CD4-positive, alpha-beta T cell treated with Interleukin-6 for 4 hours (primary cell): ENCODE measurements at places on chromosomes 6 and 20.

DNA sequence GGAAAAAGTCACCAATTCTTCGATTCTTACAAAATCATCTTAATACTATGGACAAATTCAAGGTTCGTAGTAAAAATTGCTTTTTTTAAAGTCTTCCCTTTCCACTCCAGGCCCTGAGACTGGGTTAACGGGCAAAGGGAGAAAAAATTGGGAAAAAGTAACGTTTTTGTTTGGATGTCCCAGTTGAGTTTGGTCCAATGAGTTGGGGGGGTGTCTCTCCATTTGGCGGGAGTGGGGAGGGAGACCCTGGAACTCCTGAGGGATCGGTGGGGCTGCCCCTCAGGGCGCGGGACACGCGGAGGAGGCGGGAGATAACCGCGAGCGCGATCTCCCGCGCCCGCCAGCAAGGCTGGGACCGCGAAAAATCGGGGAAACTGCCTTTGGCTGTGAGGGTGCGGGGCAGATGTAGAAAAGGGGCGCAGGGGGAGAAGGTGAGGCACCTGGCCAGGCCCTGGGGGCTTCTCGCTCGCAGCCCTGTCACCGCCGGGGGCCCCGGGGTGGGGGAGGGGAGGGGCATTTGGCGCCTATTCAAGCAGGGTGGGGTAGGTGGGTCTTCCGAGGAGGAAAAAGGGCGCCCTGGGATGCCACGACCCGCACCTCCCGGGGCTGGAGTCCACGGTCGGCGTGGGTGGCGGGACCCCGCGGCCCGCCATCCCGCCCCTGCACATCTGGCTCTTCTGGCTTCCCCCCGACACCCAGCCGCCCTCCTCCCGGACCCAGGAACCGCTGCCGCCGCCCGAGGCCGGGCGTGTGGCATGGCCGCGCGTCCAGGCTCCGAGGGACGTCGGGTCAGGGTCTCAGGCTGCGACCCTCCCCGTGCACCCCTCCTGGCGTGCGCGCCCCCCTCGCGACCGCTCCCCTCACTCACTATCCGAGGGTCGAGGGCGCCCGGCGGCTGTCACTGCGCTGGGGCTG lies 595 bp downstream of the FBXO5 start:
- DNase-seq = no peak

DNA sequence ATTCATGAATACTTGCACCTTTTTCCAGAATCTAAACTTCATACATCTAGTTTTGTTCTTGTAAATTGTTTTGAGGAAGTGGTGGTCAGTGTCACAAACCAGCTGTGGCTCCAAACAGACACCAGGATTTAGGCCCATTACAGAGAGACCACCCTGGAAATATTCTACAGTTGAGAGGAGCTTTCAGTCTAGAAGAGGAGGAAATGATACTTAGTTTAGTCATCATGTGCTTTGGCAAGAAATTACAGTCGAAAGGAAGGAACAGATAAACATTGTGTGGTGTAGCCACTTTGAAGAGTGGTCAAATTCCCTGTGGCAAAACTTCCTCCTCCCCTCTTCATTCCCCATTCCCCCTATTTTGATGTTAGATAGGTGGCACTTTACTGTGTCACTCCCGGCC lies 15.7 kb downstream of the DCBLD1 start:
- no peak for DNase-seq

DNA sequence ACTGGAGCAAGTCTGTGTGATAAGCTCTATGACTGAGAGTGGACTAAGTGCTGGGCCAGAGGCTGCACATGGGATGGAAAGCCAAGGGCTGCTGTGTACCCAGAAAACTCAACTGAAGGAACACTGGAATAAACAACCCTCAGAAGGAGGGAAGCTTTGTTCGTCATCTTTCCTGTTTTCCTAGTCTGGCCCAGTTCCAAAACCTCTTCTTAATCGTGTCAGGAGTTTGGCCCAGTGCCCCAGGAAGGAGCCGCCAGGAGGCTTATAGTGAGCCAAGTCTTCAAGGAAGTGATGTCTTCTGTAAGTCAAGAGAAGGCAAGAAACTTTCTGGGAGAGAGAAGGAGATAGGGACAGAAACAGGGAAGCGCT lies 23.3 kb upstream of the TOP1 start:
- no peak for DNase-seq

DNA sequence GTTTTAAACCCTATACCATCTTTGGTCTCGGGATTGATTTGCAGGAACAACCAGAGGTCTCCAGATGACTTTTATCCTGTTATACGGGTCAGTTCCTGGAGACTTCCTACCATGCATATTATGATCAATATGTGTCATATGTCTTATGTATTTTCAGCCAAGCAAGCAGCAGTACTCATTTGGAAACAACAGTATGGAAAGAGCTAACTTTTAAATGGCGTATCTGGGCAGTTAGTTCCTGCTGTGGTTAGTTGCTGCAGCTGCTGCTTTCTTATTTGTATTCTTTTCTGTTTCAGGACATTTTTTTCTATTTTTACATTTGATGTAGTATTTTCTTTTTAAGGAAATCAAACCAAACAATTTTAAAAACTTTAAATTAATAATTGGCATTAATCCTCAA lies 207.5 kb downstream of the MANEA start:
- no peak for DNase-seq

DNA sequence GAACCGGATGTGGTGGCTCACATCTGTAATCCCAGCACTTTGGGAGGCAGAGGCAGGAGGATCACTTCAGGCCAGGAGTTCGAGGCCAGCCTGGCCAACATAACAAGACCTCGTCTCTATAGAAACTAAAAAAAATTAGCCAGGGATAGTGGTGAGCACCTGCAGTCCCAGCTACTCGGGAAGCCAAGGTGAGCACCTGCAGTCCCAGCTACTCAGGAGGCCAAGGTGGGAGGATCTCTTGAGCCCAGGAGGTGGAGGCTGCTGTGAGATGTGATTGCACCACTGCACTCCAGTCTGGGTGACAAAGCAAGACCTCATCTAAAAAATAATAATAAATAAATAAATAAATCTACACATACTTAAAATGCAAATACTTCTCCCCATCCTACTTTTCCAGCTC lies 55.2 kb upstream of the TTPAL start:
- no peak for DNase-seq

DNA sequence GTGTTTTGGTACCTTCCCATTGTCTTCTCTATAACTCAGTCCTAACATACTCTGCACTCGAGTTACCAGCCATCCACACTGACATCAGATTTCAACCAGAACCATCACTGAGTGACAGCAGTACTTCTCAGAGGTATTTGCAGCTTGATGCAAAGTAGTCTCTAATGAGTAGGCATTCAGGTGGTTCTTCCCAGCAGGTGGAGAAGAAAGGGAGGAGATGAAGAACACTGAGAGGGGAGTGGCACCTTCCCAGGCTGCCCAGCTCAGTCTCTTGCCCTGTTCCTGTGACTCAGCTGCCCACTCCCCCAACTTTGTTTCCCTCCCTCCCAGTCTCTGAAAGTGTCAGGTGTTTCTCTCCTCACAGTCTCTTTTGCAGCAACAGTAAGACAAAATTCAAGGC lies 38.7 kb upstream of the SMIM28 start:
- DNase-seq = no peak

- no peak for DNase-seq
These were observed 244.1 kb upstream of the TBX18 start for GRCh38 chr6:85008296-85009009.

- no peak for DNase-seq
These were observed 2.1 kb upstream of the RPS12 start for GRCh38 chr6:132812255-132812732.

DNA sequence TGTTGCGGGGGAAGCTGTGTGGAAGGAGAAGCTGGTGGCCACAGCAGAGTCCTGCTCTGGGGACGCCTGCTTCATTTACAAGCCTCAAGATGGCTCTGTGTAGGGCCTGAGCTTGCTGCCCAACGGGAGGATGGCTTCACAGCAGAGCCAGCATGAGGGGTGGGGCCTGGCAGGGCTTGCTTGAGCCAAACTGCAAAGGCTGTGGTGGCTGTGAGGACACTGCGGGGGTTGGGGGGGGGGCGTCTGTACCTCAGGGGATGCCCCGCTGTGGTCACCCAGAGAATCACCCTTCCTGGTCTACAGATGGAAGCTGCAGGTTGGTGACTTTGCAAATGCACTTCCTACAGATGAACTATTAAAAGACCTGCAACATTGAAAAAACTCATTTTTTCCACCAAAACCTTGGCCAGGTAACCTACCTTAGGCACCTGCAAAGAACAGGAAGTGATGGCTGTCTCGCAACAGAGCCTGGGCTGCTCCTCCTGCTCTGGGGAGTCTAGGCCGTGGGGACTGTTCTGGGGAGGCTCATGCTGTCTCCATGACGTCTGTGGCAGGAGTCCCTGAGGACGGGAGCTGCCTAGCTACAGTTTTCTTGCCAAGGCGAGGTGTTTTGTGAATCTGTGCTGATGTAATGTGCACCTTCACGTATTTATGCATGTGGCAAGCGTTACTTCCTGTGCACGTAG lies 7.3 kb downstream of the NPBWR2 start:
- DNase-seq = no peak

GRCh38 chr20:13874394-13875157 lies 89.7 kb downstream of the NDUFAF5 start:
- DNase-seq = no peak

DNA sequence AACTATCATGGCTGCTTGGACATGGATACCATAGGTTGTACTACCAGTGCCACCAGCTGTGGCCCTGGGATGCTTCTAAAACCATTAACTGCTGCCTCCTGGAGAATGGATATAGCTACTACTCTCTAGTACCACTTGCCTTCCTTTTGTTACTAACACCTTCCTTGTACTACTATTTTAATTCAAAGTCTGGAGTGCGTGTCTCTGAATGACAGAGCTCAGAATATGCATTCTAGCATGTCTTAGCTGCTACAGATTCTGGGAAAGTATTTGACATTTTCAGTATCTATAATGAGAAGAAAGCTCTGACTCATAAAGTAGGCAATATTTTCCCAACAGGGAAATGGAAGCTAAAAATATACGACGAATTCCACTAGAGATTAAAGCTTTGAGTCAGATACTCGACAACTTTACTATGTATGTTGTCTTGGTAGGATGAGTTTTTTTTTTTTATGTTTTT lies 112.3 kb downstream of the PFDN4 start:
- DNase-seq = no peak

DNA sequence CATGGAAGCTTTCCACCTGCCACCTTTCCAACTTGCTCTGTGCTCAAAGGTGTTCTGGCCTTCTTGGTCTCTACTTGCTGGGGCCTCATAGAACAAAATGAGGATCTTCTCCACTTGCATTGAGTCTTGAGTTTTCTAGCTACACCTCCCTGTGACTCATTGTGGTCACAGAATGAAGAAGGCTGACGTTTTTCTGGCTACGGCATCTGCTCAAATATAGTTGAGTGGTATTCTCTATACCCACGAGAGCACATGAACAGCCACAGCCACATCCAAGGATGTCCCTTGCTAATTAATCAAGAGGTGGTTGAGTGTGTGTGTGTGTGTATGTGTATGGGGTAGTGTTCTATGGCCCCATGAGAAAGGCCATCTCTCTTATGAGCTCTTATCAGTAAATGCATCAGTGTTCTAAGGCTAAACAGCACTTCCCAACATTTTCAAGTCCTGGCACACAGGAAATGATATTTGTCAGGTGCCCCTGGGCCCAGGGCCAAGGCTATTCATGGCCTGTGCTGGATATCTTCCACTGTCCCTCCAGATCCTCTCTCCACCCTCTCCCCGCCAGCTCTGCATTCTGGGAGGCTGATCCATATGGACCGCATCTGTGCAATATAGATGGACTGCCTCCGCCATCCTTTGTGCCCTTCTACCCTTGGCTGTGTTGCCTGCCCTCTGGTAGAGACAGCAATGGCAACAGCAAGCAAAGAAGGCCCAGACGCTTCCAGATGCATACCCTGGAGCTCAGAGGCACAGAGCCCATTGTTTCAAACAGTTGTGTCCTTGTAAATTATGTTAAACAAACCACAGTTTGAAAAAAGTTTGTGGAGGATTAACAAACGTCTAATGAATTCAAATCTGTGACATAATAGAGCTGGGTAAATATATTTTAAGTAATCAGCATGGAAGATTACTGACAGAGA lies 150.2 kb downstream of the LRFN2 start:
- DNase-seq = peak; percentile 6

DNA sequence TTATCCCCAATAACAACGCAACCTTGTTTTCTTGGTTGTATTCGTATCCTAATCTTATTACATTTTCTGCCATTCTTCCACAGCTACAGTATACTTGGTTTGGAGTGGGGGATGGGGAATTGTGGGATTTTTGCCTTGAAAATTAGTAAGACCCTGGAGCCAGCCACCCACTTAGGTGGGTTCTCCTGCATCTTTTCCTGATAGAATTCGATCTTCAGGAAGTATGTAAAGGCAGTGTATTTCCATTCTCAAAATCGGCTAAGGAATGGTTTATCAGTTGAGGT lies 1.1 kb downstream of the ITCH start:
- DNase-seq = no peak

- no peak for DNase-seq
These were observed 586.5 kb upstream of the EPHA7 start for GRCh38 chr6:94005835-94006234.

GRCh38 chr6:36938536-36938935 lies 16.0 kb upstream of the PI16 start:
- DNase-seq = no peak
